ENCODE measurements at places on chromosomes 3 and 15. TPM values are rescaled to one million over a fixed set of nuclear protein-coding genes. Genes with fewer than 3 reads are reported as not detected.

The CCNB2 gene
- polyA plus RNA-seq, result 15.3 TPM

The NR1I2 gene
- 2.8 TPM for polyA plus RNA-seq

The ARL13B gene
- 11.1 TPM for polyA plus RNA-seq

The TP63 gene
- 1.9 TPM for polyA plus RNA-seq

The DZIP1L gene
- polyA plus RNA-seq, result 4.0 TPM

The ATP13A5 gene
- not detected for polyA plus RNA-seq

The RTP1 gene
- polyA plus RNA-seq, result not detected

The MEGF11 gene
- 0.25 TPM for polyA plus RNA-seq

The PLOD2 gene
- polyA plus RNA-seq, result 93.8 TPM

The GUCA1C gene
- not detected for polyA plus RNA-seq

The HYKK gene
- 1.6 TPM for polyA plus RNA-seq

- DNase-seq, result no peak
Measured at GRCh38 chr3:19877656-19878055, 56.4 kb downstream of the EFHB start.

GRCh38 chr15:25406846-25407245 is 32.0 kb downstream of the UBE3A start:
- no peak for DNase-seq

- DNase-seq, result no peak
Measured at GRCh38 chr3:63779227-63779626, 39.9 kb upstream of the C3orf49 start.

DNA sequence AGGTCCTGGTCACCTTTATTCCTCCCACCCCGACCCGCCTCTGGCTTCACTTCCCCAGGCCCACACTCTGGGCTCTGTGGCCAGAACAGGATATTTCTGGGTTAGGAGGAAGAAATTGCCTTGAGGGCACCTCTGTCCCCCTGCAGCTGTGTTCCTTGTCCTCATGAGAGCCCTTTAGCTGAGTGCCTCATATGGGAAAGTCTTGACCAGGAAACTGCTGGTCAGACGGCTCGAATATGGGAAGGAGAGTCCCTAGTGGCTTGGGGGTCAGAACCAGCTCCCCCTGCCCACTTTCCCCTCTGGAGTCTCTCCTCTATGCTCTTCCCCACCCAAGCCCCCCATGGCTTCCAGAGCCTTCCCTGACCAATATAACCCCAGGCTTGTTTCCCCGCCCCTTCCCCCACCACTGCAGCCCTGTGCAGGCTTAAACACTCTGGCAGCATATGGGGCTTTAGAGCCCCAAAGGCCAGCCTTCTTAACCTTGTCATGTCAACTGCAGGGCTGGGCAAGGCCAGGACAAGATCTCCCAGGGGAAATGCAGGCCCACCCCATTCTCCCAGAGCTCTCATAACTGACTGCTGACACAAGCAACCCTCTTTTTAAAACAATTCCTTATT is 36.4 kb downstream of the SEC22C start:
- DNase-seq, result no peak

DNA sequence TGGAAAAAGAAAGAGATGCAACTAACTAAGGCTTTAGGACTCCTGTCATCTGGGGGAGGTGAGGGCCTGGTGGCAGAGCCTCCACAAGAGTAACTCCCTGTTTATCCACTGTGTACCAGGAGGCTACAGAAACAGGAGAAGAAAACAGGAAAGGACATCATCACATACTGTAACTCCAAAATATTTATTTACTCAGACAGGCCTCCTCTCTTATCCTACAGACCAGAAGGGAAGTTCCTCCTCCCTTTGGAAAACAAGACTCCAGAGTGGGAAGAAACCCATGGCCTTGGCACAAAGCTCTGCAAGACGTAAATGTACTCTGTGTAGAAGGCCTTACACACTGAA is 40.1 kb upstream of the AKAP13 start:
- DNase-seq, result no peak

- DNase-seq, result no peak
Measured at GRCh38 chr3:154614601-154615000, 184.6 kb upstream of the GPR149 start.

- DNase-seq, result no peak
Measured at GRCh38 chr15:88323976-88324740, 67.6 kb upstream of the NTRK3 start.

- no peak for DNase-seq
Measured at GRCh38 chr3:55118451-55118850, 190.6 kb upstream of the LRTM1 start.

DNA sequence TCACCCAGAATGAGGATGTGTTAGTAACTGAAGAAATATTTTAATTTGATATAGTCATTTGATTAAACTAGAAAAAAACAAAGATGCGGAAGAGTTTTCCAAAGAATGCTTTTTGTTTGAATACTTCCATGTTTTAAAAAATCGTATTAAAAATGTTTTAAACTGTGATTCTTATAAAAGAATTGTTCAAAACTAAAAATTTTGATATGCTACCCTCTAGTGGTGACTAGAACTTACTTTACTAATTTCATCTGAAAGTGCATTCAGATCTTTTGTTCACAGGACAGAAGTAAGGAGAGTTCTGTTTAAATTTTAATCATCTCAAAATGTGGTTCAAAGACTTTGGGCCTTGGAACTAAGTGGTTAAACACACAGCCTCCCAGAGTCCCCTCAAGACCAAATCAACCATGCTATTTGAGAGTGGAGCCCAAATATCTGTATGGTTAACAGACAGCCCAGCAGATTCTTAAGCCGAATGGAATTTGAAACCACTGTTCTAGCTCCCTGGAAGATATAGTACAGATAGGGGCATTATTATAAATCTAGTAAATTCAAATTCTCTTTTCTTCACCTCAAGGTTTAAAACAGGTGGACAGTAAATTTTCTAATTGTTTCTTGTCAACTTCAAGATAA is 45.2 kb upstream of the SYNPR start:
- peak; percentile 14 for DNase-seq

- no peak for DNase-seq
Measured at GRCh38 chr3:168803536-168803935, 707.8 kb upstream of the GOLIM4 start.

GRCh38 chr3:12461097-12461649 is 23.1 kb upstream of the TSEN2 start:
- no peak for DNase-seq

DNA sequence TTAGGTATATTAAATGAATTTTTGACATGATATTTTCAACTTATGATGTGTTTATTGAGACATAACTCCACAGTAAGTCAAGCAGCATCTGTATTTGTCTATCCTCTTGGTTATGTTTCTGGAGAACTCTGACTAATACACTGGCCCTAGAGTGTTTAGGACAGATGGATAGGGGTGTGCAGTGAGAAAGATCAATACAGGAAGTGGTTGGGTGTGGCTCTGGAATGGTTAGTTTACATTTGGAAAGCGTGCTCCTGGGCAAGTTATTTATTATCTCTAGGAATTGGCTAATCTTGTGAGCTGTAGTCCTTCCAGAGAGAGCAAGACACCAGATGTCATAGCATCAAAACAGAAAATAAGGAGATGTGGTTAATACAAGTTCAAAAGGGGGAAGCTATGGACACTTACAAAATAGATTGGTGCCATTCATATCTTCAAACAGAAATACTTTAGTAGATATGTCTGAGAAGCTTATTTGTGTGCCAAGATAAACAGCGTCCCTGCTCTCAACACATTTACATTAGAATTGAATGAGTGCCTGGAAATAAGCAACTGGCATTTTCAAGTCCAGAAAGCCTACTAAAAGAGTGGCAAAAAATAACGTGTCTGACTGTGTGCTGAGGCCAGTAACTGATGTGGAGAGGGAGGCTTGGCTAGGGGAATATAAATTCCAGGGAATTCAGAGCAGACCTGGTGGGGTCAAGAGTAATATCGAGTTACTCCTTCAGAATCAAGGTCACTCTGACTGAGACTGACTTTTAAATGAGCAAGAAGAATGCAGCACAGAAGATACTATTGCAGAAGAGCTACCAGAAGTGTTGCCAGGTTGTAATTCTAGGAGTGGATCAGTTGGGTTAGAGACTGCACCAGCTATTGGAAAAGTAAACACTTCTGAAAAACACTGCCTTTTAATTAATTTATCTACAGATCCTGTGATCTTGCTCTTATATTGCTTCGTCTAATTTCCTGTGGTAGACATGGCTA is 33.4 kb upstream of the PLAAT1 start:
- no peak for DNase-seq

DNA sequence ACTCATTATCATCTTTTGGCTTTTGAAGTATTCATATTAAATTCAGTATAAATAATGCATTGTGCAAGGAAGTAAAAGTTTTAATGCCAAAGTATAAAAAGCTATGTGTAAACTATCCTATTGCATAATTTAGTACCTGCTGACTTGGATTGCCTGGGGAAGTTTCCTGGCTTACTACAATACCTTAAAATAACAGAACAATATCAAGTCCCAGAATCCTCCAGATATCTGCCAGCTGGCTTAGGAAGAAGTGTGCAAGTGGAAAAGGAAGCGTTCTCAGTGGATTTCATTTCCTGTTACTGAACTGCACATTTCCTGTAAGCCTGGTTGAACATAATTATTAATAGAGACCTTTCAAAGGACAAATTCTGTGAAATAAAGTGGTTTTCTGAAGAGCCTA is 236.7 kb downstream of the ADAMTSL3 start:
- DNase-seq, result no peak

DNA sequence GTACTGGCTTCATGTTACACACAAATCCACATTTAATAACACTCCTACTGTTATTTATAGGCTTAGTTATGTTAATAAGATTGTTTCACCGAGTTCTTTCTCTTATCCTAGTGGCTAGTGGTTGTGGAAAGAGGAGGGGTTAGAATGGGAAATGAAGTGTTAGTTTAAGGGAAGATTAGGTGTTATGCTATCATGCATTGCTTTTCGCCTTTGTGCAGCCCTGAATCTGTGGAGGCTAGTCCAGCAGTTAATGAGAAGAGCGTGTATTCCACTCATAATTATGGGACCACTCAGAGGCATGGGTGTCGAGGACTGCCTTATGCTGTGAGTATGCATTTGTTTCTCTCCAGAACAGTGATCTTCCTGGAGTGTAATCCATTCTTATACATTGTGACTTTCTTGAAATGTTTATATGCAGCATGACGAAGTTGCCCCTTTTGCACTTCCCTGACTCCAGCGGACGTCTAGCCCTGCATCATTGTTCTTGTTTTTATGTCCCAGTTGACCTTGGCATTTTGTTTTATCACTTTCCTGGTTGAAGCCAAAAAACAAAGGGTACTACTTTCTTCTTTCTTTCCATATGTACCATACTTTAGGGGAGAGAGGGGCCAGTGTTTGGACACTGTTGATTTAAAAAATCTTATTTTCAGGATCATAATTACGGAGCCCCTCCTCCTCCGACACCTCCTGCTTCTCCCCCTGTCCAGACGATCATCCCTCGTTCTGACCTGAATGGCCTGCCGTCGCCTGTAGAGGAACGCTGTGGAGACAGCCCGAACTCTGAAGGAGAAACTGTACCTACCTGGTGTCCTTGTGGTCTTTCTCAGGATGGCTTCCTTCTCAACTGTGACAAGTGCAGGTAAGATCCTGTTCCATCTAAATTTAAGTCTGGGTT is 36.5 kb downstream of the SETD5 start:
- DNase-seq, result no peak

GRCh38 chr3:114111060-114111770 is 54.7 kb downstream of the QTRT2 start:
- DNase-seq, result no peak

GRCh38 chr15:41503669-41504010 is 10.0 kb downstream of the ITPKA start:
- no peak for DNase-seq

- no peak for DNase-seq
Measured at GRCh38 chr3:32261545-32261944, 23.1 kb downstream of the CMTM8 start.

DNA sequence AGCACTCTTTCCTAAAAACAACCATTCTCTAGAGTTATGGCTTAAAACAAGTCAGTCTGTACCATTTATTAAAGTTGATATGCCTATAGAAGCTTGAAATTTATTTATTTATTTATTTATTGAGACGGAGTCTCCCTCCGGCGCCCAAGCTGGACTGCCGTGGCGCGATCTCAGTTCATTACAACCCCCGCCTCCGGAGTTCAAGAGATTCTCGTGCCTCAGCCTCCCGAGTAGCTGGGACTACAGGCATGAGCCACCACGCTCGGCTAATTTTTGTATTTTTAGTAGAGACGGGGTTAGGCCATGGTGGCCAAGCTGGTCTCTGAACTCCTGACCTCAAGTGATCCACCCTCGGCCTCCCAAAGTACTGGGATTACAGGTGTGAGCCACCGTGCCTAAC is 1.5 kb upstream of the TTC14 start:
- DNase-seq, result no peak

- no peak for DNase-seq
Measured at GRCh38 chr15:52257734-52258062, 37.9 kb downstream of the MYO5C start.

GRCh38 chr3:183953471-183954070 is 64.1 kb downstream of the ABCC5 start:
- no peak for DNase-seq

- peak; percentile 10 for DNase-seq
Measured at GRCh38 chr3:50708620-50709019, 33.9 kb downstream of the DOCK3 start.

- DNase-seq, result no peak
Measured at GRCh38 chr3:46284981-46285683, 42.9 kb downstream of the CCR3 start.

DNA sequence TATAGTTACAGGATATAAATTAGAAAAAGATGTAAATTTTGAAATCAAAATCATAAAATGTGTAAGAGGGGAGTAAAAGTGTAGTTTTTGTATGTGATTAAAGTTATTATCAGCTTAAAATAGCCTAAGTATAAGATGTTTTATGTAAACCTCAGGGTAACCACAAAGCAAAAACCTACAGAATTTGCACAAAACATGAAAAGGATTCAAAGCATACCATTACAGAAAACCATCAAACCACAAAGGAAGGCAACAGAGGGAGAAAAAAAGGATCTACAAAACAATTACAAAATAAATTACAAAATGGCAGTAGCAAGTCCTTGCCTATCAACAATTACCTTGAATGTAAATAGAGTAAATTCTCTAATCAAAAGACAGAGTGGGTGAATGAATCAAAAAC is 36.7 kb upstream of the MYLK start:
- DNase-seq, result no peak

- no peak for DNase-seq
Measured at GRCh38 chr3:27713435-27714145, 8.5 kb downstream of the EOMES start.

GRCh38 chr3:179681492-179682263 is 28.8 kb downstream of the USP13 start:
- no peak for DNase-seq

GRCh38 chr15:57820119-57820518 is 113.6 kb downstream of the POLR2M start:
- DNase-seq, result no peak

DNA sequence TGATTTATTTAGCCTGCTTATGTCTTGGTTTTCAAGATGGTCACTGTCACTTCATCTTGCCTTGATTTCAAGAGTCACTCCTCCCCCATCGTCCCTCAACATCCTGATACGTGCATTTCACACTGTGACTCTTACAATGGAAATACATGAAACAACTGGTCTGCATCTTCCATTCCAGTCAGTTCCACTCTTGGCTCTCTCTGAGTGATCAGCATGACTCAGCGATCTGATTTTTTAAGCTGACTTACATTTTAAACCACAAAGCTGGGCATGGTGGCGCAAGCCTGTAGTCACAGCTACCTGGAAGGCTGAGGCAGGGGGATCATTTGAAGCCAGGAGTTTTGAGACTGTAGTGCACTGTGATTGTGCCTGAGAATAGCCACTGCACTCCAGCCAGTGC is 271.2 kb upstream of the ROPN1 start:
- peak; percentile 20 for DNase-seq

GRCh38 chr3:194369522-194370279 is at the start of gene LRRC15:
TSS of gene LRRC15 (minus strand) at chr3:194369743. CDS start at chr3:194361043, 8,700 bp downstream.
- peak; percentile 63 for DNase-seq

Data from hepatocyte (in vitro differentiated cells).